Cerebellar cortex (tissue), 1 donor: ENCODE measurements at places on chromosomes 1 and 21.

DNA sequence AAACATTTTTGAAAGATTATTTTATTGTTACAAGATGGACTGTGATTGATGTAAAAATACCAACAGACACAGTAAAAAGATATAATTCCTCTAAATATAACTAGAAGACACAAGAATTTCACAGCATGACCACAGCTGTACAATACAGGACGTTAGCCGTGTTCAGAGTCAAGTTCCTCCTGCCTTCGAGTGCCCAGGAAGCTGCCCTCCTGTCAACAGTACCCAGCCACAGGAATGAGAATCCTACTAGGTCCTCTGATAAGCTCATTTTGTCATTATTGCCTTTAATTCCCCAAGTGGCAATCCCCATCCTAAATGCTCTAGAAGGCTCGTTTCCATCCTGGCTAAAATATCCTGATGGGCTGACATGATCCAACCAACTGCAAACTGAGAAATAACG, 16.4 kb upstream of the CAPN2 start:
- DNase-seq: no peak

GRCh38 chr1:229027622-229028182, 243.2 kb upstream of the RAB4A start:
- no peak for DNase-seq

- DNase-seq: no peak
Measured at GRCh38 chr1:81912383-81912782, 111.6 kb downstream of the ADGRL2 start.

DNA sequence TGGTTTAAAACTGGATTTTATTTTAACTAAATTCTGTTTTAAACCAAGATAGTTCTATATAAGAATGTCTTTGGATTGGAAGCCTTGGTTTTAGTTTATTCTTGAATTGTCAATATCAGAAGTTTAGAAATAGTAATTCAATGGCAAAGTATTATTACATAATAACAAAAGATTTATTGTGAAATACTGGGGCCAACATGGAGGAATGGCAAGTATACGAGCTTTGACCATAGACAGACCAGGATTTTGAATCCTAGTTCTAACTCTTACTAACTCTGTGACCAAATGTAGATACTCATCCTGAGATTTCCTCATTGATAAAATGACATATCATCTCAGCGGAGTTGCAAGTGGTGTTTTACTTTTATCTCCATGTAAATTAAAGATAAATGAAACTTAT, 63.3 kb downstream of the CAMSAP2 start:
- DNase-seq: no peak

DNA sequence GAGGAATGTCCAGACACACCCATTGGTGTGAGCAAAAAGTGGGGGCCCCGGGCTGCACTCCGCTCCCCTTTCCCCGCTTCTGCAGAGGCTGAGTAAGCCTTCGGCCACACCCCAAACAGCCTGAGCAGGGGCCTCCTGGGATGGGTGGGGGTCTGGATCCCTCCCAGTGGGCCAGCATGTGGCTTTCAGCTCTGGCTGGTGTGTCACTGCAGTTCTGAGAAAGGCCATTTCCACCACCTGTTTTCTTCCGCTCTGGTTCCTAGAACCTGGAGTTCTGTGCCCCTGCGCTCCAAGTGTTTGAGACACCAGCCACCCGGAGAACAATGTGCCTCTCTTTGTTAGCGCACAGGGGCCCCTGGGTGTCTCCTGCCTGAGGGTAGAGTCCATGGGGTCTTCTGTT, 30.9 kb downstream of the SLC37A1 start:
- no peak for DNase-seq

GRCh38 chr1:67556297-67556900, 126.2 kb upstream of the SERBP1 start:
- DNase-seq: no peak

DNA sequence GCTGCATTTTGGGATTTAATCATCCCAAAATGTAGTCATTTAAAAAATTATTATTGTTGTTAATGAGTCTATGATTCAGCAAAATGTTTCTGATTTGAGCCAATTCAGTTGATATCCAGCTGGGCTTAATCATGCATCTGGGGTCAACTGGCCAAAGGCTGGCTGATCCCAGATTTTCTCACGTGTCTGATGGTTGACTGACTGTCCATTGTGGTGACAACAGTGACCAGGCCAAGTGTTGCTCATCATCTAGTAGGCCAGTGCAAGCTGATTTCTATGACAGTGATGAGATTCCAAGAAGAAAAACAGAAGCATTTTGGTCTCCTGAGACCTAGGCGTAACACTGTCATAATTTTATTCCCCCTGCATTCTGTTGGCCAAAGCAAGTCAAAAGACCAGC, 80.1 kb upstream of the ZC3H11B start:
- DNase-seq: no peak

DNA sequence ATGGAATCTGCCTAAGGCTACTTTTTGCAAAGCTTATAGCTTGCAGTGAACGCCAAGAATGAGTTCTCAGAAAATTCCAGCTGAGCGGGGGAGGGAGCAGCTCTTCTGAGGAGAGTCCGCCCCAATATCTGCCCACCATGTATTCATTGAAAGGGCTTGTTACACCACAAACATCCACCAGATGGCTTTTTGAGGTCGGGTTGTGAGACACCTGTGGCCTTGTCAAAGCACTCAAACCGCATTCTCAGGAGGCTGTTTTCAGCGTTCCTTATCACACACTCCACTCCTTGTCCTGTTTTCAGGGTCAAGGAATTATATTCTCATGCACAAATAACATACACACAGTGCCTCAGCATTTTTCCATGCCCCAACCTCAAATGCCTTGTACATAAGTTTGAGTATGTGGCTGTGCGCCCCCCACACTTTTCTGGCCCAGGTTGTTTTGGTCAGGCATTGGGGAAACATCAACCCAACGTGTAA, 3.9 kb upstream of the C4BPB start:
- DNase-seq: peak; percentile 63

DNA sequence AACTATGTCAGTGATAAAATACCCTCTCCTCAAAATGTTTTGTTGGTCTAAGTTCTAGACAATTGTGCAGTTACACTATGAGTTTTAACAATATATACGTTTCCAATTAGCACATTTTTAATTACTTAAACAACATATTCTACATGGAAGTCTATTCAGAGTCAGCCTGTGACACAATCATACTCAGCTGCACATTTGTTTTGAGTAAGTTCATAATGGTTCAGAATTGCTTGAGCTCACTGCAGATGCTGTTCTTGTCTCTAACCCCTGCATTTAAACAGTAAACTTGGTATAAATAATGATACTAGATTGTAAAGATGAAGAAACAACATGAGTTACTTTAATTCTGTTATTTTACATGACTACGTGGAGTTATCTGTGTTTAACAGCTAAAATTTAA, 30.6 kb downstream of the CDKN2C start:
- DNase-seq: no peak

DNA sequence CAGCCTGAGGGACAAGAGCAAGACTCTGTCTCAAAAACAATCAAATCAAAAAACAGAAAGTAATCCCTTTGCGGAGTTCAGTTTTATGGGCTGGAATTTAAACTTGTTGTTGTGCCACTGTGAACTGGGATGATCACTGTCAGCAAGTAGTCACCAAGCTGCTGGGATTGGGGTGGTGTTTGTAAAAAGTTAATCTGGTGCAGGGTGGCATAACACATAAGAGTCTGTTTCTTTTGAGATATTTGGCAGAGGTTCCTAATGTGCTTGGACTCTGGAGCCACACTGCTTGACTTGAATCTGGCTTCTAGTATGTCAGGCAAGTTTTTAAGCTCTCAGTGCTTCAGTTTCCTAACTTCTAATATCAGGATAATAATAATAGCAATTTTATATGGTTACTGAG, 6.6 kb downstream of the CLIC4 start:
- DNase-seq: no peak

GRCh38 chr1:37149296-37149695, 115.0 kb upstream of the GRIK3 start:
- no peak for DNase-seq

- peak; percentile 9 for DNase-seq
Measured at GRCh38 chr1:30232288-30232899, 491.0 kb downstream of the MATN1 start.

DNA sequence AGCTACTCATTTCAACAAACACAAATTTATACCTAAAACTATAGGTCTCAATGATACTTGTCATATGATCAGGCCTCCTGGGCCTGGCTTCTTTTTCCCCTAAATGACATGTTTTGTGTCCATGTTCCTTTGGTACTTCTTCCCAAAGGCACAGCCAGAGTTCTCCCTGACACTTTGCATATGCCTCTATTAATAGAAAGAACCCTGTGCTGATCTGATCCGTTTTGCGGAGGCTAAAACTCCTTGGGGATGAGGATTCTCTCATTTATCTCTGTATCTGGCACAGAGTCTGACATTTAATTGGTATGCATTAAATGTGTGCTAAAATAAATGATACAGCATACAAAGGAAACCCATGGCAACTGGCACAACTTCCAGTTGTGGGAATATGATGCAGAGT, 11.5 kb downstream of the ATPAF1 start:
- DNase-seq: no peak

GRCh38 chr1:78351551-78352216, 139.1 kb upstream of the PTGFR start:
- DNase-seq: no peak

GRCh38 chr1:43671626-43672330, 21.8 kb downstream of the KDM4A start:
- no peak for DNase-seq

GRCh38 chr1:205907794-205908193, 35.5 kb downstream of the SLC26A9 start:
- no peak for DNase-seq

- no peak for DNase-seq
Measured at GRCh38 chr1:206133751-206134415, 16.7 kb upstream of the AVPR1B start.

GRCh38 chr21:33149181-33149580, 79.2 kb downstream of the OLIG1 start:
- no peak for DNase-seq

GRCh38 chr1:207328004-207328403, 6.5 kb downstream of the CD55 start:
- no peak for DNase-seq

- DNase-seq: no peak
Measured at GRCh38 chr1:53190210-53190611, 6.4 kb upstream of the CPT2 start.

DNA sequence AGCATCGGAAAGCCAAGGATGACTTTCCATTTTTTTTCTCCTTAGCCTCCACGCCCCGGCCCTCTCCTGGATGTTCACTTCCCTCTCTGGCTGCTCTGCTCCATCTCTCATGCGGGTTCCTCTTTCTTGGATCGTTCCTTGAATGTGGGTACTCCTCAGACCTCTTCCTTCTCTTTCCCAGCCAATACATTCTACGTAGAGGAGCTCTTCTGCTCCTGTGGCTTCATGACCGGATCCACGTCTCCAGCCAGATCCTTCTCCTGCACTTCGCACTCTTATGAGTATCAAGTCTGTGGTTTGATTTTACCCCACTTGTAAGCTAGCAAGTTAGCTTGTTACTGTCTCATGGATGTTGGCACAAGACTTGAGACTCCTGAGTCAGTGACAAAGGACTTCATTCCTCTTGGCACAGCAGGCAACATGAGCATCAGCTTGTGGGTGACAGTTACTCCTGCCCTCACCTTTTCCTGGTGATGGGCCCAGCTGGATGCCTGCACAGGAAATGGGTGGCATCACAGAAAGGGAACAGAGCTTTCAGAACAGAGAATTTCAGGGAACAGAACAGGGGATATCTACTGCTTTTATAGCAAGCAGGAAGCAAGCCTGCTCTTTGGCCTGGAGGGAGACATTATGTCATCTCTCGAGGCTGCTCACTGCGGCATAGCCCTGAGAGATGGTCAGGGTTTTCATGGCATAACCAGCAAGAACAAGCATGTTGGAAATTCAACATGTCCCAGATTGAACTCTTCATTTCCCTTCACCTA, 100.1 kb upstream of the KIF26B start:
- no peak for DNase-seq

GRCh38 chr1:151885479-151885878, 23.8 kb downstream of the THEM4 start:
- DNase-seq: no peak

DNA sequence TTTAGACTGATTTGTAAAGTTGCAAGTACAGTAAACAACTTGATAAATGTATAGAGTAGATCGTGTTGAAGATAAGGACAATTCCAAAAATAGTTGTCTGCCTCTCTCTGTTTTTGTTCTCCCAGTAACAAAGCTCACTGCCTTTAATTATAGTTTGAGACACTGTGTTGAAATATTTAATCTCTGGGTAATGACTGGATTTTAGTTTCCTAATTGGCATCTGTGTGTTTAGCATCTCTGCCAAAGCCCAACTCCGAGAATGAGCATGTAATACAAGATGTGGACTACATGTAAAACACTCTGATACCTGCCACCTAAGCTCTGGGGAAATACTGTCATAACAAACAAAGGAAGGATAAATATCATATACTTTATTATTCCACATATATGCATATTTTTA, 27.7 kb upstream of the SDE2 start:
- no peak for DNase-seq

- DNase-seq: no peak
Measured at GRCh38 chr1:109980324-109981003, 4.1 kb upstream of the AHCYL1 start.

GRCh38 chr1:51285055-51285454, 45.3 kb downstream of the TTC39A start:
- no peak for DNase-seq

- no peak for DNase-seq
Measured at GRCh38 chr1:211420845-211421454, 71.0 kb downstream of the RD3 start.

DNA sequence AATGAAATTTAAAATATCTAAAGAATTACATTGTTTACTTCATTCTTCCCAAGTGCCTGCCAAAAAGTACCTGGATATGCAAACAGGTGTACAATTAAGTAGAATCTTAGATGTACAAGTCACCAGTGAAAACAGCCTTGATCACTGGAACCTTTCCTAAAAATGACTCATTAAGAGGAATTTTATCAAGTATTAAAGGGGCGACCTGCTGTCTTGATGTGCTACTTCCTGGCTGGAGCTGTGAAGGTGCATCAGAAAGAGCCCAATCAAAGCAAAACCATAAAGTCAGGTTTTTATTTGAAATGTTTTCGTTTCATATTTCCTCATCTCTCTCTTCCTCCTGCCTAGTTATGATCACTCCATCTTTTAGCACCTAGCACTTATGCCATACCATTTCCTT, 33.4 kb downstream of the IFI44 start:
- no peak for DNase-seq

DNA sequence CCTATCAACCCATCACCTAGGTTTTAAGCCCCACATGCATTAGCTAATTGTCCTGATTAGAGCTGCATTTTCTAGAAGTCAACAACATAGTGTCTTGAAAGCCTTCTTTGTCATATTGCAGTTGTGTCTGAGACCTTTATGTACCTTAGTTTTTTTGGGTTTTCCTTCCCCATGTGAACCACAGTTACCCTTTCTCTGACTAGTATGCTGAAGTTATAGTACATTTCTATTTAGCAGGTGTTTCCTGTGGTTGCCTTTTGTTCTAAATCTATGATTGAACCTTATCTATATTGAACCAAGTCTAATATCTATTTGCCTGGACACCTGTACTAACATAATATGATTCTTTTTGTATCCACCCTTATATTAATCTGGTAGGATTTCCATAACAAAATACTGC, 135.6 kb downstream of the ST6GALNAC3 start:
- no peak for DNase-seq
